NCI-H1105 (cell line): ENCODE measurements at places on chromosomes 1 and 21.

- no peak for DNase-seq
These were observed 137.4 kb downstream of the C1orf21 start for GRCh38 chr1:184524248-184524647.

- DNase-seq, result no peak
These were observed 665.7 kb downstream of the MRPL39 start for GRCh38 chr21:24941316-24942185.

- no peak for DNase-seq
These were observed 5.4 kb downstream of the OLFML3 start for GRCh38 chr1:113984710-113985109.

DNA sequence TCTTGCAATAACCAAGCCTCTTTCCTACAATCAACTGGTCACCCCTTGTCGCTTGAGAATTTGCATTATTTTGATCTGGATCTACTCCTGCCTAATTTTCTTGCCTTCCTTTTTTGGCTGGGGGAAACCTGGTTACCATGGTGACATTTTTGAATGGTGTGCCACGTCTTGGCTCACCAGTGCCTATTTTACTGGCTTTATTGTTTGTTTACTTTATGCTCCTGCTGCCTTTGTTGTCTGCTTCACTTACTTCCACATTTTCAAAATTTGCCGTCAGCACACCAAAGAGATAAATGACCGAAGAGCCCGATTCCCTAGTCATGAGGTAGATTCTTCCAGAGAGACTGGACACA lies 743 bp downstream of the GPR52 start:
- peak; percentile 53 for DNase-seq

DNA sequence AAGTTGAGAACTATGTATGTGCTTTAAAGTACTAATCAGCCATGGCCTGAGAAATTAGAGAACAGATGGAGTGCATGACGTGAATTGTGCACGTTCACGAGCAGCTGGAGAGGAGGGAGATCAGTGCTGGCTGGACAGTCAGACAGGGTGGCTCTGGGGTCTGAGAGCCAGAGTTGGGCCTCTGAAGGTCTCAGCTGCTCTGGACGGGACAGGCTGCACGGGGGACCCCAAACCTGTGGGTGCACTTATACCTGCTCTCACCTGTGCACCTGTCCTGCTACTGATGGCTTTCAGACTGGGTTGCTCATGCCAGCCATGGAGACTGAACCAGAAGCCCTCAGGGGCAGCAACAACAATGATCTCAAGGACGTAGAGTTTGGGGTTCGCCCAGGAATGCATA lies 43.5 kb downstream of the UMODL1 start:
- no peak for DNase-seq

DNA sequence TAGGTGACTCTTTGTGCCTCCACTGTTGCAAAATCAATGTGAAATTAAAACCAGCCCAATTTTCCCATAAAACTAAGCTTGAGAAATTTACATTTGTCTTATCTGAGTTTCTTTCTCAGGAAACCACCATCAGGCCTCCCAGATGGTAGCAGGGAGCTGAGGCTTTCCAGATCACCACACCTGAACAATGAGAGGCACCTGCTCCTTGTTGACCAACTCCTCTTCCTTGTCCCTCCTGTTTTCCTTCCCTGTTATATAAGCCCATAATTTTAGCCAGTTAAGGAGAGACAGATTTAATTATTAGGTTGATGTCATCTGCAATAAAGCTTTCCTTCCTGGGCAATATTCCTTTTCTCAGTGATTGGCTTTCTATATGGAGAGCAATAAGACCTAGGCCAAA lies 32.0 kb upstream of the C1orf185 start:
- no peak for DNase-seq

- DNase-seq, result no peak
These were observed 1.2 kb downstream of the KDM4A start for GRCh38 chr1:43651188-43651587.

DNA sequence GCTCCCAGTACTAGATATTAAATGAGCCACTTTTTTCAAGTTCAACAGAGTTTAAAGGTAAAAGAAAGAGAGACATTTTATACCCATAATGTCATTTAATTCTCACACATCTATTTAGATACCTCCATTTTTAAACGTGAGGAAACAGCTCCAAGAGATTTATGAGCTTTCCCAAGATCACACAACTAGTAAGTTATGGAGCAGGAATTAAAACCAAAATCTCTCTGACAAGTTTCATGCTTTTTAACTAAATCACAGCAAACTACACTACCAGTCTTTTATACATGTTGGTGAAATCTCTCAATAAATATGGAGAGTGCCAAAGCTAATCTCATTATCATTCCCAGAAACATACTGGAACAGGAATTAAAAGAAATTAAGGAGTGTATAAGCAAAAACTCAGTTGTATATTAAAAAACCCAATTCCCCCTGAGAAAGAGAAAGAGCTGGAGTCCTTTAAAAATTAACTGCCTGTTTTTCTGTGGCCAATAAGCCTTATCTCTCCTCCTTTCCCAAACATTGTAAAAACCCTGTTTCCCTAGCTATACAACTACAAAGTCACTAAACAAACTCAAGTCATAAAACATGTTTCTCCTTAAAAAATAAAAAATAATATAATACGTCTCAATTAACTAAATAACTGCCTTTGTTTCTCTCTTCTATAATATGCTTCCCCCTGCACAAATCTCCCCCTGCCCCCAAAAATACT lies 26.7 kb upstream of the THEM4 start:
- no peak for DNase-seq

DNA sequence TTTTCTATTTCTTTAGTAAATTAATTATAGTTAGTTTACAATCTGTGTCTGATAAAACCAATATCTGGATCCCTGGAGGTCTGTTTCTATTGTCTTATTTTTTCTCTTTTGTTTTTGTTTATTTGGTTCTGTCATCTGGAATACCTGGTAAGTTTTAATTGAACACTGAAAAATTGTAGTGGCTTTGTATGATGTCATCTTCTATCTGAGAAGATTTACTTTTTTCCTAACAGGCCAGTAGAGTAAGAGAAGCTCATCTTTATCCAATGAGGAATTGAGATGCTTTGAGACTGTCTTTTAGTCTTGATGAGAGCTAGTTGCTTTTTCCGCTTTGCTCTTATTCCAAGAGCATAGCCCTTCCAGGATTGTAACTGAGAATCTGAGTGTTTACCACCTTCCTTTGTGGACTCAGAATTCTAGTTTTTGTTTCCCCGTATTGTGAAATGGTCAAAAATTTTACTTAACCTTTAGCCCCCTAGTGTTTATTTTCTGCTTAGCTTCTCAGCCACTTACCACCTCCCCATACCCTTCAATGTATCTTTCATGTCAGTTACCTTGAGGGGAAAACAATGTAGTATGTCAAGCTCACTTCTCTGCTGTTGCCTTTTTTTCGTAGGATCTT lies 25.0 kb downstream of the PTGFRN start:
- no peak for DNase-seq

DNA sequence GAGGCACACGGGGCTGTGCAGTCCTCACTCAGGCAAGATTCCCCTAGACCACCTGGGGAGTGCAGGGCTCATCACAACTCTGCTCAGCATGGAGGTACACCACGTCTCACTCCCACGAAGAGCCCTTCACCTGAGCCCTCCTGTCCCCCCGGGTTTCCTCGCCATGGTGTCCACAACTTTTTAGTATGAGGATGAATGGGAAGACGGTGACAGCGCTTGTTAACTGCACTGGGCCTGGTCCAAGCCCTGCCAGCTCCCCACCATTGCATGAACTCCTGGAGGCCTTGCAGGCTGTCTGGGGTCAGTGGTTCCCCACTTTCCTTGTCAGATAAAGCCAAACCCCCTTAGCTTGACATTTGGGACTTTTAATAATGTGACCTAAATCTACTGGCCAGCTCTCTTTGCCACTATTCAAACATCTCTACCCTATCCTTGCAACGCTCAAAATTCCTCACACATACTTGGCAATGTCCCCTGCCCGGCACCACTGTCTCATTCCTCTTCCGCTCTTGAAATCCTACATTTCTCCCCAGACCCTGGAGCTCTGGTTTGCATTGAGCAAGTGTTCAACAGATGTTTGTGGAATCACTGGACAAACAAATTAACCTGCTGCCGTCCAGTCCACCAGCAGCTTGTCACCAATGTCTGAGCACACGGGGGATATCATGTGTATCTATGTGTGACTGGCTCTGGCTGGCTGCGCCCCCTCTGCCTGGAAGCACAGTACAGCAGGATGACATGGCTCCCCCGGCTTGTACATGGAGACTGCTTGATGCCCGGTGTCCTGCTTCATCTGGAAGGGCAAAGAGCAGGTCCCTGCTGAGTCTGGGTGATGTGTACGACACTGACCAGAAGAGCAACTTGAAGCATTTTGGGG lies 11.2 kb downstream of the TMEM9 start:
- no peak for DNase-seq

- no peak for DNase-seq
These were observed 178.7 kb downstream of the DNM3 start for GRCh38 chr1:172019976-172020375.

DNA sequence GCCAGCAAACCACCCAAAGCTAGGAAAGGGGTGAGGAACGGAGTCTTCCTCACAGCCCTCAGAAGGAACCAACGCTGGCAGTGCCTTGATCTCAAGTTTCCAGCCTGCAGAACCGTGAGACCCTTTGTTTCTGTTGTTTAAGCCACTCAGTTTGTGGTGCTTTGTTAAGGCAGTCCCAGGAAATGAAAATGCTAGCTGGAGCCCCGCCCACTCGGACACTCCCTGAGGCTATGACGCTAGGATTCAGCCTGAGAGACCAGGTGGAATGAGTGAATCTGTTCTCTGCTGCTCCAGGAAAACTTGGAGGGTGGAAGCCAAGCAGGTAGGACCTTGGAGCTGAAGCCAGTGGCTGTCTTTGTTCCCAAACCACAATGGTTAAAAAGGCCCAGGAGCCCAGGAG lies 196.5 kb upstream of the POU3F1 start:
- DNase-seq, result no peak

DNA sequence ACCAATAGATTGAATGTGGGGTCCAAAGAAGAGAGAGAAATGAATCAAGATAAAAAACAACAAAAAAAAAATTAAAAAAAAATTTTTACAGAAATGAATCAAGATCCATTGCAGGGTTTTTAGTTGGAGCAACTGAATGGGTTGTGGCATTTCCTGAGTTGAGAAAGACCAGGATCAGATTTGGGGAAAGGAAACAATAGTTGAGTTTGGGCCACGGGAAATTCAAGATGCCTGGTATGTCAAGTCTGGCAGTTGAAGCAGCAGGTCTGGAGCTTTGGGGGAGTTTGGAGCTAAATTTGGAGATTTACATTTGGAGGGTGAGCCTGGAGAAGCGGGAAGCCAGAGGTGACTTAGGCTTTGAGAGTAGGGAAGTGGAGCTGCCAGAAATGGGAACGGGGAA lies 22.6 kb downstream of the ATP8B2 start:
- no peak for DNase-seq

DNA sequence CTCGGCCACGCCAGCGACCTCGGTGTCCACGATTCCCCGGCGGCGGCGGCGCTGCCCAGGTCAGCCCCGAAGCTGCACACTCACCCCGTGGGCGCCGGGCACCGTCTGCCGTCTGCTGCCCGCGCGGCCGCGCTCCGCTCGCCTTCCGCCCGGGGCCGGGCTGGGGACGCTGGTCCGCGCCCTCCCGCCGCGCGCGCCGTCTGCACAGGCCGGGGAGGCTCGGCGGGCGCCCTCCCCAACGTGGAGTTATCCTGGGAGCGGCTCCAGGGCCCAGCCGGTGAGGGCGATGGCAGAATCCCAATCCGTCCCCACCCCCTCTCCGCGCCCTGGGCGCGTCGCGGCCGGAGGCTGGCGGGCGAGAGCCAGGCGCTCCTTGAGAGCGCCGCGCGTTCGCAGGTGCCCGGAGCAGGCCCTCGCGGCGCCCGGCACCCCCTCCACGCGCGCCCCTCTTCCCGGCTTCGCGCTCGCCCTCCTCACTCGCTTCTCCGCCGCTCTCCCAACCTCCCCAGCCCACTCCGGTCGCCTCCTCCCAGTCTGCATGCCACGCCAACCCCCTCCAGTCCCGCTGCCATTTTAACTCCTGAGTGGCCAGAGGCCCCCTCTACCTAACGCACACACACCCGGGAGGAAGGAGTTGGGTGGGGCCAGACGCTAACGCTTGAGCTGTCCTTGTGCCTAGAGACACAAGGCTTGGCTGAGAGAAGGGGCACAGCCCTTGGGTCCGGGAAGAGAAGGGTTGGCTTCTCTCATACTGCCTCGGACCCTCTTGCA lies at the start of gene LRRN2:
Gene LRRN2 (minus strand): TSS at position 503 of the 771 bp plus-strand sequence. CDS start 65,746 bp downstream, outside the sequence.
- DNase-seq, result peak; percentile 37

DNA sequence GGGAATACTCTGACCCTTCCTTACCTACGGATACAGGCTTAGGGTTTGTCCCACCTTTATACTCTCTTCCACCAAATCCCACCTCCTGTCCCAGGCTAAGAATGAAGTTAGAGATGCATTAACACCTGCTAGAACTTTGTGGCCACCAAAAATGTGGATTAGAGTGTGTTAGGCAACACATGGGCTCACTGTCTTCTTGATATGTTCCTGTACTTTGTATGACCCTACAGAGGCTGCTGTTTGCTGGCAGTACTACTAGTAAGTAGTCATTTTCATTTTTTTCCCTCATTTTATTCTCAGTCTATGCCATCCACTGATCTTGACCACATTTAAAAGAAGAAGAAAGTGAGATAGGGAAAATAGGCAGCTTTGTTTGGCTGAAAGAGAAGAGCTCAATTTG lies 21.0 kb upstream of the TMEM39B start:
- DNase-seq, result no peak

DNA sequence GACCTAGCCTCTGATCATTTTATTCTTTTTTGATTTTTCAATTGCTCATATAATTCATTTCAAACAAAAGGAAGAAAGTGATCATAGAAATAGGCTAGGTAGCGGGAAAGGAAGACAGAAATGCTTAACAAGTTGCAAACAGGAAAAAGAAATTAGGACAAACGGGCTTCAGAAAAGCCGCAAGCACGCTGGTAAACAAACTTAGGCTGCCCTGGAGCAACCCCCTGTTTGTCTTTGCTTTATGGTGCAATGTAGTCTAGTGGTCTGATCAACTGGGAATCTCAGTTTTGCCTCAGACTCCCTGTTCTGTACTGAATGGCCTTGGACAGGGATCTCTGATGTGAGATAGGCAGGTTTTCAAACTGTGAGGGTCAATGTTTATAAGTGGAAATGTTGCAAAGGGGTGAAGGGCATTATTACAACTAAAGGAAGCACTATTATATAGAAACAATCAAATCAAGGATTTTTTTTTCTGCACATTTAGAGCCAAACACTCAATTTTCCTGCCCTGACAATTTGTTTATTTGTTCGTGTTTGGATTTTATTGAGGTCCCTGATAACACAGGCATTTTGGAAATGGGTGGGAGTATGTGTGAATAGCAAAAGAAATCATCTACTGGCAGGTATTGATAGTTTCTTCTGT lies 146.8 kb upstream of the NRIP1 start:
- DNase-seq, result no peak

DNA sequence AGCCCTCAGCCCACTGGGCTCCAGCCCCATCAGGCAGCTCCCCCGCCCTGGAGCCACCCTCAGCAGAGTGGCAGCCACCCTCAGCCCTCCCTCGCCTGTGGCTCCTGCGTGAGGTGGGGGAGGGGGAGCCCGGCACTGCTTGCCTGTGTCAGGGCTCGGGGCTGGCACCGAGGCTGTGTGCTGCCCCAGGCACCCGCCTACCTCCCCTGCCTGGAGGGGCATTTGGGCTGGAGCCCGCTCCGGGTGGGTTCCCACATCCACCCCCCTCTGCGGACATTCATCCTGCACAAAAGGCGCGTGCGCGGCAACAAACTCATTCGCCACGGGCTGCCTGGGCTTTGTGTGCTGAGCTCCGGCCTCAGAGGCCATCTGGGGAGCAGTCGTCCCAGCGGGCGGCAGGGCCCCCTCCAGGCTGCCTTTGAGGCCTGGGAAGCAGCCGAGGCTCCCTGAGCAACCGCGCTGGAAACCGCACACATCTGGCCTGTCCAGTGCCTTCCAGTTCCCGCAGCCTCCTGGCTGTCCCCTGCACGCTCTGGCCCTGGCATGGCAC lies 12.6 kb upstream of the TNFRSF14 start:
- DNase-seq, result no peak
